NCI-H460 (cell line): ENCODE measurements at places on chromosomes 5 and 9.

- no peak for DNase-seq
Observed at GRCh38 chr5:150057996-150058395, 28.4 kb downstream of the CSF1R start.

GRCh38 chr9:127030814-127031740 is 91.4 kb downstream of the ANGPTL2 start:
- DNase-seq: no peak

DNA sequence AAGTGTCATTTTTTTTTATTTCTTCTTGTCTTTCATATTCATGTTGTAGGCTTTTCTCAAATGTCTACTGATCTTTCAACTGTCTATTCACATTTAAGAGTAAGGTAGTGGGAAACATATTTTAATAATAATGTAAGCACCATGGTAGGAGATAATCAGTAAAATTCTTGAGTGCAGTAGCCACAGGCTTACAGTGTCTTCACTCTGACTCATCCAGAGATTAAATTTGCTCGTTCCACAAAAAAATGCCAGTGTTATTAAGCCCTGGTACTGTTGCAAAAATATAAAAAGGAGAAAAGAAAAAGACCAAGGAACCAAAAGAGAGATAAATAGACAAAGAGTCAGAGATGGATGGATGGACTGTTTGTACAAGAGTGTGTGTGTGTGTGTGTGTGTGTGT is 43.0 kb downstream of the PARP8 start:
- no peak for DNase-seq

GRCh38 chr5:159680095-159680494 is 236.2 kb upstream of the ADRA1B start:
- no peak for DNase-seq

DNA sequence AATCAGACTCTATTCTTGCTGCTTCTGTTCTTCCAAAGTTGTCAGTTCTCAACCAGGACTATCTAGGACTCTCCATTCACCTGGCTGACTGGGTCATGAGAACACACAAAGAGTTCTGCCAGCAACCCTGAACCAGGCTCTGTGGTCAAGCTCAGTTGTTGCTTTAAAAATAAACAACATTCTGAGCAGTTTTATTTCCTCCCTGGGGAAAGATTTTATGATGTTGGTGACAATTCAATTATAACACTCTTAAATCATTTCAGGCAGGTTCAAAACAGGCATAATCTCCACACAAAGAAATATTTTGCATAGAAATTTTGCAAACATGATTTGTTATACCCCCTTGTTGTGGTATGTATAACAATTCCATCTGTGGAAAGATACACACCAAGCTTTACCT is 36.0 kb downstream of the FTMT start:
- no peak for DNase-seq
